Stimulated activated CD4-positive, alpha-beta T cell treated with anti-CD3 and anti-CD28 coated beads, TNF-alpha, amount 100 ng/mL, for 24 hours (primary cell): ENCODE measurements at places on chromosomes 6 and 20.

DNA sequence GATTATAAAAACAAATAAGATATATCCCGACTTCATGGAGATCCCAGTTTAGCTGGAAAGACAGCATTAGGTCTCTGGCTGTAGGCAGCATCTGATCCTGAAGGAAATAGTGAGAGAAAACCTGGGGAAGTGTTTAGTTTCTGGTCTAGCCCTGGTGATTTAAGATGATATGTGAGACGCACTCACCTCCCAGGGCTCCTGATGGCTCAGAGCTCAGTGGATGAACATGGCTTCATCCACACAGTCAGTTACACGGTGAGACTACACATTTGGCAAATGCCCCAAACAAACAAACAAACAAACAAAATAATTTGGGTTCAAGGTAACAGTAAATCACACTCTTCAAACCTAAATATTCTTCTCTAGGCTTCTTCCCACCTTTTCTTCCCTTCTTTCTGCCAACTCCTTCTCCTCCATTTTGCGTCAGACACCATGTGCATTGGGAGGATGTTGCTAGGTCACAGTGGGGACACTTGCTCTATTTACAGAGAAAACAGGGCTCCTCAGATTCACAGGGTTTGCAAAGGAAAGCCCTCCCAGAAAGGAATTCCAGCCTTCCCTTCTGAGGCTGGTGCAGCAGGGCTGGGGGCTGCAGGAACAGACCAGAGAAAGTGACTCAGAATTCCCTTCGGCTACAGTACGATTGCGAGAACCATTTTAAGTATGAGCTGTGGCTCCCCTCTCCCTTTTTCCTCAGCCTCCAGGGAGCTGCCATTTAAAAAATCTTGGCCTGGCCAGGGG, 59.6 kb upstream of the SALL4 start:
- DNase-seq: no peak

DNA sequence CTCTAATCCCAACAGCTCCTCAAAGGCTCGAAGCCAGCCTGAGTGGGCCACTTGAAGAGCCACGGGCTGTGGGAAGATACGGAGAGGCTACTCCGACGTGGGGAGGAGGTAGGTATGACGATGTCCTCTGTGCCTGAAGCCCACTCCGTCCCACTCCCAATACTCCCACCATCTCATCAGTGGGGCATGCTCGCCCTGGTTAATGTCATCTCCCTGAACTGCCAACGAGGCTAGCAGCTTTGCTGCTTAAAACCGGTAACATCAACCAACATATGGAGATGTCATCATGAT, 11.1 kb downstream of the NRN1 start:
- DNase-seq: no peak

GRCh38 chr6:144360401-144360800, 75.3 kb downstream of the UTRN start:
- DNase-seq: no peak

- no peak for DNase-seq
Measured at GRCh38 chr6:100171533-100172321, 177.7 kb upstream of the MCHR2 start.

- DNase-seq: no peak
Measured at GRCh38 chr6:6320901-6321300, 439 bp upstream of the F13A1 start.

DNA sequence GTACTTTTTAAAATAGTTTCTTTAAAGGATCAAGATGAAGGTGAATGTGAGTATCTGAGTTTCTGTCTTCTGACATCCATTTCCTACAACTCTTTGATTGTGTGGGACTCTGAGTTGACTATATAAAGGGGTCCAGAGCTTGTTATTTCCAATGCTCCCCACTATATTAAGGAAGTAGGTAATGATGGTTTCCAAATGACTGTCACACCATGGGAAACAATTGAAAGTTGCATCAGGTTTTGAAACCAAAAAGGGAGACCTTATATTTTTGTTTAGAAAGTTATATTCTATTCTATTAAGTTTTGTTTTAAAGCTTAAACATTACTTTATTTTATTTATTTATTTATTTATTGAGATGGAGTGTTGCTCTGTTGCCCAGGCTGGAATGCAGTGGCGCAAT, 11.2 kb downstream of the CASS4 start:
- DNase-seq: no peak

GRCh38 chr20:19750907-19751636, 7.0 kb upstream of the RIN2 start:
- DNase-seq: no peak

- DNase-seq: no peak
Measured at GRCh38 chr6:167933290-167933689, 64.2 kb upstream of the KIF25 start.

DNA sequence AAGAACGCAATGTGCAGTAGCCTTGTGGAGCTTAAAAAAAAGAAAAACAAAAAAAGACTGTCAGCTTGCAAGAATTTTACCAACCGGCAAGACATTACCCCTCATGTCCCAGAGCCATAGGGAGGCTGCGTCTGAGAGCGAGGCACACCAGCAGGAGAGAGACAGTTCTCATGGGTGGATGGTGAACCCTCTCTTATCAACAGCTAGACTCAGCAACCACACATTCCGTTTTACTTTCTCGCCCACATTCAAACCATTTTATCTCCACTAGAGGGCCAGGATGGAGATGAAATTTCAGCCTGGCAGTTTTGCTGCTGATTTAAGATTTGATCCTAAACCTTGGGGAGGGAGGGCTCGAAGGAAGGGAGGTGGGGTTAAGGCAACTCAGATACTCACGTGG, 247.0 kb downstream of the ATXN1 start:
- DNase-seq: no peak

DNA sequence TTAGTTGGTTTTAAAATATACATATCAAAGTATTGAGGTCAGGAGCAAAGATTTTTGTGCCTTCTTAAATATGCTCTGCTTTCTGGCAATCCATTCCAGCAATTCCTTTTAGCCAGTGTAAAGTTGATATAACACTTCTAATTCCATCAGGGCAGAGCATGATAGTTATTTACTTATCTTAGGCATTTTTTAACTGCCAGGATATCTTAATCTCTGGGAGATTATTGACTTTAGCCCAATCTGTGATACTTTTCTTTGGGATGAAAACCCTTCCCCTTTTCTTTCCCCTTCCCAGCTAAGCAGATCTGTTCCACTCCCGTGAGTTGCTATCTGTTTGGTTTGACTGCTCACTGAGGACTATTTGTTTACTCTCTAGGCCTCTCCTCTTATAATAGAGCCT, 168.7 kb upstream of the RSPO3 start:
- no peak for DNase-seq

- no peak for DNase-seq
Measured at GRCh38 chr6:134609716-134610261, 291.9 kb upstream of the SGK1 start.

DNA sequence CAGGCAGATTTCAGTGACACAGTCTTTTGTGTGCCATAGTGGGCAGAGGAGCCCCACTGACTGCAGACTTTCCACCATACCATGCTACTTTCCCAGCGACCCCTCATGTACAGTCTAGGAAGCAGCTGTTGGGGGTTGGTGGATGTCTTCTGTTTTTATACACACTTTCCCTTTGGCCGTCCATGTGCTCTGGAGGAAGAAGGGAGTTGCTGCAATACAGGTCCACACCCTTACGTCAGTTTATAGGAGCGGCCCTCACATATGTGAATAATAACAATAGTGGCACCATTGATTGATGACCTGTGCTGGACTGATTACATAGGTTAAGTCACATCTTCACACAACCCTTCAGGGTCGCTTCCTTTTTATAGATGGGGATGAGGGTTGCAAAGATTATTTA, 17.5 kb upstream of the CCN2 start:
- DNase-seq: no peak

- no peak for DNase-seq
Measured at GRCh38 chr6:114997813-114998292, 655.0 kb upstream of the HS3ST5 start.

- no peak for DNase-seq
Measured at GRCh38 chr6:53583451-53583850, 38.5 kb upstream of the GCLC start.

DNA sequence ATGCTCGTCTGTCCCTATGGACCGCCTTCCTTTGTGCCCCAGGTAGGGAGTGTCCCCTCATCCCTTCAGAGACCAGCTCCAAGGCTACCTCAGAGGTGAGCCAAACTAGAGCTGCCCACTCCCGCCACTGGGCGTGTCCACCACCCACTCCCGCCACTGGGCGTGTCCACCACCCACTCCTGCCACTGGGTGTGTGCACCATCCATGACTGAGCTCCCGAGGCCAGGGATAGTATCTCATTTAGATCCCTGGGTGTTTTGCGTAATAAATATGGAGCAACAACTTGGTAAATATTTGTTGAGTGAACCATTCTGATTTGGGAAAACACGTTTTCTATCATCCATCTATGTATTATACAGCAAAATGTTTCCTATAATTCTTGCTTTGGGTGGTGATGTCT, 68.8 kb downstream of the ZBTB2 start:
- no peak for DNase-seq

- DNase-seq: no peak
Measured at GRCh38 chr6:3306848-3307247, 48.1 kb downstream of the PSMG4 start.

- no peak for DNase-seq
Measured at GRCh38 chr6:169536446-169537170, 165.2 kb downstream of the WDR27 start.

- DNase-seq: no peak
Measured at GRCh38 chr20:53371216-53371615, 222.4 kb downstream of the ZNF217 start.

DNA sequence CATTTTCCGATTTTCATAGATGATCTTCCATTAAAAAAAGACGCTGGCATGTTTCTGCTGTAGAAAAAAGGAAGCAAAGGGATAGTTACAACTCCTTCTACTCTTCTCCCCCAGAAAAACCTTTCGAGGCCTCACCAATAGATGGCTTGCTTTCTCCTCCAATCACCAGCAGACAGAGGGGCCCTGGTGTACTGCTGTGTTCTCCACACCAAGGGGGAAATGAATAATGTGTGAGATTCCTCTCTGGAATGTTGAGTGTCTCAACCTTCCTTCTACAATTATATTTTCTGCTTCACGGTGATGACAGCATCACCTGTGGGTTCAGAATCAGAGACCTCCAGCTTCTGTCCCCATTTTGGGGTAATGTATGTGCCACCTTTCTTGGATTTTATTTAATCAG, 185.7 kb upstream of the FLRT3 start:
- DNase-seq: no peak
